ENCODE measurements at places on chromosomes 3 and 15.

GRCh38 chr15:92670621-92671020 lies 15.0 kb upstream of the FAM174B start:
- DNase-seq: no peak

DNA sequence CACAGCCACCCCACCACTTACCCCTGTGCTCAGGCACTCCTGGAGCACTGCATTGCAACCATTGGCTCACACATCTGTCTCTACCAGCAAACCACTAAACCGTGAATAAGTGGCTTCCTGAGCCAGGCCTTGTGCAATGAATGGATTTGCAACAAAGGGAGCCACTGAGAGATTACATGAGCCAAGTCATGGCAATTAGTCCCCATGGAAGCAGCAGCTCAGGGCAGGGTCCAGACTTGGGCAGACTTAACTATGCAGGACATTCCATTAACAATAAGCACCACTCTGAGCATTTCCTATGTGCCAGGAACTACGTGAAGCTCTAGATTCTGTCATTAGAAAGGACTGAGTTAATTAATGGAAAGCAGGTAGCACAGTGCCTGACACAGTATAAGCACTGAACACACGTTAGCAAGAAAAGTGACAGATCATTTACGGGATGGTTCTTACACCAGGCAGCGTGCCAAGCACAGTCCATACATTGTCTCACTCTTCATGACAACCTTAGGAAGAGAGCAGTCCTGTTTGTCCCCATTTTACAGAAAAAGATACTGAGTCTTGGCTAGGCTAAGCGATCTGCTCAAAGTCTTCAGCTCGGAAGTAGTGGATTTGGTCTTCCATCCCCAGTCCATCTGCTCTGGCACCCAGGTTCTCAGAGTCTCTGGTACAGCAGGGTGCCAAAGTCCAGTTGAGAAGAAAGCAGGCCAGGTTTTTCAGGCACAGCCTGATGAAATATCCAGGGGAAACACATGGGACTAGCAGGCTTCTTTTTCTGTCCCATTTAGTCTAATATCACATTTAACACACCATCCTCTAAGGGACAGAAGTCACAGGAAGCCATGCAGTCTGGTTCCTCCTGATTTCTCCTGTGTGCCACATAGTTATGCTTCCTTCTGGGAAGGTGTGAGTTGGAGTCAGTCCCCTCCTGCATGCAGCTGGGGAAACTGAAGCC lies 44.1 kb downstream of the LIPC start:
- DNase-seq: peak; percentile 21

DNA sequence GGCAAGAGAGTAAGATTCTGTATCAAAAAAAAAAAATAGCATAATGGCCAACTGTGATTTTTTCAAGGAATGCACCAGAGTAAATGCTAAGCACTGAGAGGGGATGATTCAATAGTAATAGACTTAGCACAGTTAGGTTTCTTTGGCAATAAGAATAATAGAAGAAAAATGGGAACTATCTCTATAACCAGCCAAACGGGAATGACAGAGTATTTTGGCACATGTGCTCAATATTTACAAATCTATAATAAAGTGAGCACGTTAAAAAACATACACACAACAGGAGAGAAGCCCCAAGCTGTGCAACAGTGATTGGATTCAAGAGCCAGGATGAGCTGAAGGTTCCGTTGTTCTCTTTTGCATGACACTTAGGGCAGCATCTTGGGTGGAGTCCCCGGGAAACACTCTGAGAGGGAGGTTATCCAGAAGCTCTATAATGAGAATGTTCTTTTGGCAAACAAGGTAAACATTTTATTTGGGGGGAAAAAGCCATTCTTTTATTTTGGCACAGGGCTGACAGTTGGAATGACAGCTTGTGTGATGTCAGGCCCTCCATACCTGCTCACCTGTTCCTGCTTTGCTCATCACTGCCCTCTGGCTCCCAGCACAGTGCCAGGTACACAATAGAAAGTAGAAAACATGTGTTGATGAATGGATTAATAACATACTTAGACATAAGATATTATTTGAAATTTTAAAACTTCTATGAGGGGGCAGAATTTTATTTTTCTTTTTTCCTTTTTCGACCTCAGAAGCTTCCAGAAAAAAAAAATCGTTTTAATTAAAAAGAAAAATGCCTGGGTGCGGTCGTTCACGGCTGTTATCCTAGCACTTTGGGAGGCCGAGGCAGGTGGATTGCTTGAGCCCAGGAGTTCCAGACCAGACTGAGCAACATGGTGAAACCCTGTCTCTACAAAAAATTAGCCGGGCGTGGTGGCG lies 44.0 kb upstream of the MUC4 start:
- no peak for DNase-seq

GRCh38 chr3:77262361-77262760 lies 222.5 kb downstream of the ROBO2 start:
- DNase-seq: no peak

DNA sequence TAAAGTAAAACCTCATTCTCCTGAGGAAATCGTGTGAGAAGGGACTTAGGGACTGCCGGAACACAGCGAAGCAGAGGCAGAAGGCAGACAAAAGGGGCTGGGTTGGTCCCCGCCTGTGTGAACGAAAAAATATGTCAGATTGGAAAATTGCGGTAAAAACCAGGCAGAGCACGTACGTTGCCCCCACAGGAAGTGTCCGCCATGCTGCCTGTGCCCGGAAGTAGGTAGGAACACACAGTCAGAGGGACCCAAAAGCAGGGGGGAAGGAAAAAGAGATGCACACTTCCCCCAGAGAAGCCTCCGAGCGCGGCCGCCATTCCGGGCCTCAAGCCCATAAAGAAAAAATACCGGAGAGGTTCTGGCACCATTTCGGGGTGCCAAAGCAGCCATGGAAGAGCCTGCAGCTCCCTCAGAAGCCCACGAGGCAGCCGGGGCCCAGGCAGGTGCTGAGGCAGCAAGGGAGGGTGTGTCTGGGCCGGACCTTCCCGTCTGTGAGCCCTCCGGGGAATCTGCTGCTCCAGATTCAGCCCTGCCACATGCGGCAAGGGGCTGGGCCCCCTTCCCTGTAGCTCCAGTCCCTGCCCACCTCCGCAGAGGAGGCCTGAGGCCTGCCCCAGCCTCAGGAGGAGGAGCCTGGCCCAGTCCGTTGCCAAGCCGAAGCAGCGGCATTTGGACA lies at the start of gene MKRN3:
TSS of gene MKRN3 (plus strand) at position 280 of the 676 bp plus-strand sequence. CDS start at position 389, 109 bp downstream.
- no peak for DNase-seq

DNA sequence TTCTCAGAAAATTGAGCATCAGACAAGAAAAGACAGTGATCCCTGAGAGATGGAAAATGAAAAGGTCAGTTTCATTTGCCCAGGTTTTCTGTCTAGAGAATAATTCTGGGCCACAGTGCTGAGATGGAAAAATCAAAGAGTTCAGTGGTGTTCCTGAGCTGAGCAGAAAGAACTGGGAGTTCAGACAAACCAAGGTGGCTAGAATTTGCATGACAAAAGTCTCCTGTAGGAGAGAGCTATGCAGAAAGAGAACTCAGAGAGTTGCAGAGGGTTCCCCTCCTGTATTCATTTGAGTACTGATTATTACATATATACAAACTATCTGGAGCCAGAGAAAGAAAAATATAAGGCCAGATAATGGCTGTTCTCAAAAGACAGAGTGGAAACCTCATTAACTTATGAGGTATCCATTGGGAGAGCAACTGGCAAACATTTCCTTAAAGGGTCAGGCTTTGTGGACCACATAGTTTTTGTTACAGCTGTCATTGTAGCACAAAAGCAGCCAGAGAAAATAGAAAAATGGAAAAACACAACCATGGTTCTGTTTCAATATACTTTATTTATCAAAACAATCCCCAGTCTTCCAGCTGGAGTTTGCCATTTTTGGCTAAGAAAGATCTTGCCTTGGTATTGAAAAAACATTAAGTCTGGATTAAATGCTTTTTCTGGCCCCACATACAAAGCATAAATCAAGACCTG lies 1004.1 kb downstream of the TBL1XR1 start:
- no peak for DNase-seq

DNA sequence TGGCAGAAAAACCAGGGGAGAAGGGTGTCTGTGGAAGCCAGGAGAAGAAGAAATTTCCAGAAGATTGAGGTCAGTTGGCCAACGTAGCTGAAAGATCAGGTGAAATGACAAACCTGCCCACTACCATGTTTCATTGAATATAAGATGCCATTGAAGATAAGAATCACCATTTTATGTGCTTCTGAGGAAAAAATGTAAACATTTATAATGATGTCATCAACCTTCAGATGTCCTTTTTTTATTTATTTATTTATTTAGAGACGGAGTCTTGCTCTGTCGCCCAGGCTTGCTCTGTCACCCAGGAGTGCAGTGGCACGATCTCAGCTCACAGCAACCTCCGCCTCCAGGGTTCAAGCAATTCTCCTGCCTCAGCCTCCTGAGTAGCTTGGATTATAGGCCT lies 4.9 kb upstream of the PODXL2 start:
- no peak for DNase-seq

DNA sequence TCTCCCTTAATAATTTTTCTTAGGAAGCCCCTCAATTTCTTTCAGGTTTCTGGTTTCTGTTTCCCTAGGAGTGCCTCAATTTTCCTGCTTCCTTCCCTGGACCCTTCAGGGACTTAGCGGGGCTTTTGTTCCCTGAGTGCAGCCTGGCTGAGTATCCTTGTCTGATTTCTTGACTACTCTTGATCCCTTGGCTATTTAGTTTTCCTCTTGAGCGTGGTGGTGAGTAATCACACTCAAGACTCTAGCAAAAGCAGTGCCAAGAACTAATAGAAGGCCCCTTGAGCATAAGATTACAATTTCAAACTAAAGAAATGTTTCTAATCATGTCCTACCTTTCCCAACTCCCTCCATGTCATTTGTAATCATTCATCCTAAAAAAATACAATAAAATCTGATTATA lies 94.3 kb upstream of the C3orf80 start:
- no peak for DNase-seq

- no peak for DNase-seq
Observed at GRCh38 chr15:71215126-71215894, 100.0 kb downstream of the THSD4 start.

GRCh38 chr3:75171630-75172230 lies 492.4 kb upstream of the FRG2C start:
- DNase-seq: peak; percentile 52

GRCh38 chr3:183871541-183871940 lies 13.1 kb downstream of the PARL start:
- no peak for DNase-seq
